ENCODE measurements at places on chromosomes 7 and 10.
A peak's percentile ranks its signal among the peaks of the same experiment; 100 is the strongest.

GRCh38 chr7:131792311-131792710 is 235.9 kb upstream of the PODXL start:
- no peak for DNase-seq

DNA sequence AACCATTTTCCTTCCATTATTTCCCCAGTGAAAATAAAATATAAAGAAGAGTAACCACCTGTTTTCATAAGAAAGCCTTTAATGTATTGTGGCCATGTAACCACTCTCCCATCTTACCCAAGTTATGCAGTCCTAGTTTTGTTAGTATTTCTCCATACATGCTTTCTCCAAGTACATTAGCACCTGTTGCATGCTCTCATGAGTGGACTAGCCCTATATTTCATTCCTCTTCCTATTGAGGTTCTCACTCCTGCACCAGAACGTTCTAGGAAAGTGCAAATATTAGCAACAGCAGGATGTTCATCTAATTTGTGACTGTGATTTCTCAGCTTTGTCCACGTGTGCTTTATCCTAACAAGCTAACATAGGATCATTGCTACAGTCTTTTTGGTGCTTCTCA is 155.1 kb upstream of the NPVF start:
- no peak for DNase-seq

- DNase-seq: no peak
Measured at GRCh38 chr10:33055625-33056024, 97.6 kb upstream of the ITGB1 start.

- DNase-seq: no peak
Measured at GRCh38 chr7:154342971-154343633, 290.9 kb downstream of the DPP6 start.

GRCh38 chr10:68553138-68553537 is 7.0 kb upstream of the TET1 start:
- no peak for DNase-seq

- DNase-seq: no peak
Measured at GRCh38 chr7:2012981-2013380, 219.8 kb downstream of the MAD1L1 start.

DNA sequence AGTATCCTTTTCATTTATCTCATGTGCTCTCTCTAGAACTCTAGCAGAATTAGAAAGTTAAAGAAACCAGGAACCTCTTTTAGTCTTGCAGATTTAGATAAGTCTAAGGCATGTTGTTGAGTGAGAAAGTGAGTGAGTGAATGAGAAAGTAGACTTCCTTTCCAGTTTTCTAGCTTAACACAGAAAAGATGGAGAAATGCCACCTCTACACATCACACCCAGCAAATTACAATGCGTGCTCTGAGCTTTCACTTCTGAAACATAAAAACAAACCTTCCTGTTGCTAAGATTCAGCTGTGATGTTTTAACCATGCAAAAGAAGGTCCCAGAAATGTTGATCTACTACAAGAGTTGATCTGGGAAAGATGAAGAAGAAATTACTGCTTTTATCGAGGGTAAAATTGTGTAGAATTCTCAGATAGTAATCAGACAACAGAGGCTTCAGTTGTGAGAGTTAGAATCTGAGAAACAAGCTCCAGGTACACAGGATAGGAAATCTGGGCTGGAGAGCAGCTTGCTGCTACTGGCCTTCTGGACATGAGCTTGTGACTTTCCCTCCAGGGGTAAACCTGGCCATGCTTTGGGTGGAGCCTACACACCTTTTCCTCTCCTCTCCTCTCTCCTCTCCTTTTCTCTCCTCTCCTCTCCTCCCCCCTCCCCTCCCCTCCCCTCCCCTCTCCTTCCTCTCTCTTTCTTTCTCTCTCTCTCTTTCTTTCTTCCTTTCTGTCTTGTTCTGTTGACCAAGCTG is 4.6 kb downstream of the CYP3A5 start:
- DNase-seq: no peak

DNA sequence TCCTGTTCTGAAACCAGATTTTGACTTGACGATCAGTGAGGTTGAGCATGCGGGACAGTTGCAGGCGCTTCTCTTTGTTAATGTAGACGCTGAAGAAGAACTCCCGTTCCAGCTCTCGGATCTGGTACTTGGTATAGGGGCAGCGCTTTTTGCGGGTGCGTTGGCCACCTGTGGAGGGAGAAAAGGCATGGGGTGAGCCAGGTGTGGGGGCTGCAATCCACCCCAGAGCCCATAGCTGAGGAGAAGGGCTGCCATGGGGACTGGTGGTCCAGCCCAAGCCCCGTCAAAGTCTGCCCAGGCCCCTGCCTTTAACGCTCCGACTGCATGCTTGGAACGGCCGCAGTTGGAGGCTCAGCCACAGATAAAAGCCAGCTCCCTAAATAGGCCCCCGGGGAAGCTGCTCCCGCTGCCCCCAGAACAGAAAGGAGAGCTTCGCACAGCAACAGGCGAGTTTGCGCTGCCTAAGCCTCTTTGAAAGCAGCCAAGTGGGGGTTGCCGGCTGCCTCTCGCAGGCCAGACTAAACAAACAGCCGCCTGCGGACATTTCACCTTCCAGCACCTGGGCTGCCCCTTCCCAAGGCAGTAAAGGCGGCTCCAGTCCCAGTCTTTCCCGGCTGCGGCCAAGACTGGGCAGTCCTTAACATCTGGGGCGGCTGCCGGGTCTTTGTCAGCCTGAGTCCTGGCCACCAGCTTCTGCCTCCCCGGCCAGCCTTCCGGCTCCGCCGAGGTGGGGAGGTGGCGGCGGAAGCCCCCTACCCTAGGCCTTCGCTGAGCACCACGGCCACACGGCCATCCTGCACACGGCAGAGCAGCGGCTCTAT is 2.0 kb downstream of the HOXA11 start:
- DNase-seq: no peak

DNA sequence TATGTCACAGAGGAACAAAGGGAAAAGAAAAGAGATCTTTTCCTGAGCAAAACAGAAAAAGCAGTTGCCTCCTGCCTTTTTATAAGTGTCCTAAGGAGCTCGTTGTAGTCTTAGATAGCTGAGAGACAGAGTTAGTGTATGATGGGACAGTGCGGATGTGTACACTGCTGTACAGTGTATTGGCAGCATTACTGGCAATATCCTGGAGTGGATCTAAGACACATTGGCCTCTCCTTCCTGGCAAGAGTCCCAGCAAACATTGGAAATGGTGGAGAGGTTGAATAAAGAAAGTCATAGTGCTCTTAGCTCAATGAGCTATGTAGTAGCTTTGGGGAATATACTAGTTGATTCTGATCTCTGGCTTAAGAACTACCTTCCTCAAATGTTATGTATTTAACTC is 22.7 kb downstream of the GARS1 start:
- DNase-seq: no peak

- DNase-seq: no peak
Measured at GRCh38 chr7:18445916-18446520, 49.5 kb upstream of the HDAC9 start.

DNA sequence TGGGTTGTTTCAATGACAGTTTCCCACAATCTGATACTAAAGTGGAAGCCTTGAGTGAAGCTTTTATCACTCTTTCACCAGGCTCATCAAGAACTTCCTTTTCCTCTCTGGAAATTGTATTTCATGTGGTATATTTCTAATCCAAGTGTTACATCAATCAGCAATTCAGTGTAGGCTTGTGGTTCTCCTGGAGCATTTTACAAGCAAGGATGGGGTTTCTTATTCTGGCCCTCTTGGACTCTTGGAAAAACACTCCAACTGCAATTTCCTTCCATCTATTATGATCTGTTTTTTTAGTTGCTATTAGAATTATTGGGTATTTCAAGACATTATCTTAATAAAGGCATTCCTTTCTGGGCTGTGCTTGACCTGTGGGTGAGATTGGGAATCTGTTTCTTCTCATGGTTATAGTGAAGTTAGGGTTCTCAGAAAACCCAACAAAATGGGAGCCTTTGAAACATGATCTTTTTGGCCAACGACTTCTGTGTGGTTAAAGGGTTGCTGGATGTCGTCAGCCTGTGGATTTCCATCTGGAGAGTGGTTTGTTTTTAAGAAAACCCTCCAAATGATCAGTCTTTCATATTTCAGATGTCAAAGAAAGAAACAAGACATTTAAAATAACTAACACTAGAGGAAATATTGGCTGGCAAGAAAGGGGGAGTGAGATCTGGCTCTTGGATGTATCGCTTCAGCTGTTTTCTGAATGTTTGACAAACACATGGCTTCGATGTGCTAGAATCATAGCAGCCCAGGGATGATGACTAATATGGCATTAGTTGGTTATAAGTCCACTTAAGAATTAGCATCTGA is 540.2 kb downstream of the LRMDA start:
- no peak for DNase-seq

DNA sequence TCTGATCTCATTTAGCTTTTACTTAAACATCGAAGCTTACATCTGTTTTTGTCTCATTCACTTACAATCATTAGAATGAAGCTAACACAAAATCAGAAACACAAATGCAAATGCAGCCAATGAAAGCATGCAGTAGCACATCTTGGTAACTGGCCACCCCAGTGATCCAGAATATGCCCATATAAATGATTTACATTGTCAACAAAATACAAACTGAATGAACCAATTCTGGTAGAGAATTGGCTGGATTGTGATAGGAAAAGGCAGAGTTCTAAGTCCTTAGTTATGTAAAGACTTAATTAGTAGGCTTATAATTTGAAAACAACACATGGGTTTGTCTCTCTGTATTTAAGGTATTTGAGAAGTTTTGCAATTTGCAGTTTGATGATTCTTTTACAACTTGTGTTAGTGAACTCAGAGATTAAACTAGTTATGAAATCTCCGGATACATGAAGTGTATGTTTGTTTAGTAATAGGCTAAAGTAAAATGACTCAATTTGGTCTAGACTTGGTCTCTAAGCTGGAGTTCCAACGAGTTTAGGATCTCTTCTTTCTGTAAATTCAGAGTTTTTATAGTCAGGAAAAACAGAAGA is 21.2 kb downstream of the TECTB start:
- peak; percentile 89 for DNase-seq

DNA sequence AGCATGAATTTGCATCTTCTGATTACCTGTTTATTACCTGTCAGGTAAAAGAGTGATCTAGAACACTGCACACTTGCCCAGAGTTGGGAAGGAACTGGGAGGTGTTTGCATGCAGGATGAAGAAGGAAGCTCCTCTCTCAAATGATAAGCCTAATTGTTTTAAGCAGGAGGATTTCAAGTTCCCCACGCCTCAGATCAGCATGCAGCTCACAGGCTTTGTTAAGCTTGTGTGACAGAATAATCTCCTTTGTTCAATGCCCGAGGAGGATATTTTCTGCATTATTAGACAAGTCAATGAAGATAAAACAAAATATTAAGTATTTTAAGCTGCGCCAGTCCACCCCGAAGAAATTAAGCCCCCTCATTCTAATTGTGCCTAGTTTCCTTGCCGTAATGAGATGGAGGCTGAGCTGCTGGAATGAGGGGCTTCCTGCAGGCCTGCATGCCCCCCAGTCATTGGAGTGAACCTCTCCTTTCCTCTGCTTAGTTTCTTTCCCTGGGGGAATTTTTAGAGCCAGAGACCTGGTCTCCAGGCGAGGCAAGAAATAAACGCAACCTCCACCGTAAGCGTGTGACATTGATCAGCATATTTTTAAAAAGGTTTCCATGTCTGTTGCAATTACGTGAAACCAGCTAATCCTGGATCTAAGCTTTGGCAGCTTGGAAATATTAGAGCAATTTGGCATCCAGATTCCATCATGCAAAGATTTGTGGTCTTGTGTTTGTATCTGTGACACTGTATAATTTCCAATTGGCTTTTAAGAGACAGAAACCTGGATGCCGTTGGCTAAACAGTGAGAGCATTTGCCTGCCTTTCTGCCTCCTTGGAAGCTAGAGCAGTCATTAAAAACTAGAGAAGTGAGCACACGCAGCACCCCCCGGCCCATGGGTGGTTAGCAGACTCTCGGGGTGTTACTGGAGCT is 376.0 kb downstream of the GALNT17 start:
- no peak for DNase-seq

- no peak for DNase-seq
Measured at GRCh38 chr7:23332910-23333612, 33.9 kb downstream of the MALSU1 start.

DNA sequence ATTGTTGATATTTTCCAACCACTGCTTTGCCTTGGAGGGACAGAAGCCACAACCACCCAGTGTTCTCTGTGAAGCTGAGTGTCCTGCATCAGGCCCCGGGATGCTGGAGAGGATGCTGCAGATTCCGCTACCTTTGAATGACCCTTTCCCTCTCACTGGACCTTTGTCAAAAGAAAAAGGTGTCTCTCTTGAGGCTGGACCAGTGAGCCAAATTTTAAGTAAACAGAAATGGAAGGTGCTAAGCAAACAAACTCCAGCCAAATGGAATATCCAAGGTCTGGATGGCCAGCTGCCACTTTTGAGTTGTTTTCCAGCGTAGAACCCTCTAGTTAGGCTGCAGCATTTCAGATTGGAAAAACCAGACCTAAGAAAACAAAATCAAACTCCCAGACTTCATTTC is 145.5 kb downstream of the TRIL start:
- no peak for DNase-seq

DNA sequence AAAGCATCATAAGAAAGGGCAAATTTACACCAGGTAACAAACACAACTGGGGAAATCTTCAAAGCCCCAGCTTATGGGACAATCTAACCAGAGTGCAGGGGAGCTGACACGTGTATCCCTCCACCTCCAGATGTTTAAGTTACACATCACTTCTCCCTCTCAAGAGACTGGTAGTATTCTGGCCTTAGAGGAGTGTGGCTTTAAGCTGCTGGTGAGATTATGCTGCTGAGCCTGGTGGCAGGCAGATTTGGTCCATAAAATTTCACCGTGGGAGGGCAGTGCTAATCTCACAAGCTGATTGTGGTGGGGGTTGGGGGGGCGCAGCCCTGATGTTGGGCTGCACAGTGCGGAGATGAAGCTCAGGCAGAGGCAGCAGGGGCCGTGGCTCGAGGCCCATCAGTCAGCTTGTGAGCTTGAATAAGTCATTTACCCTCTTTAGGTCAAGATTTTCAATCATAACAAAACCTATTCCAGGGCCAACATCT is 431.0 kb upstream of the GALNT17 start:
- no peak for DNase-seq

DNA sequence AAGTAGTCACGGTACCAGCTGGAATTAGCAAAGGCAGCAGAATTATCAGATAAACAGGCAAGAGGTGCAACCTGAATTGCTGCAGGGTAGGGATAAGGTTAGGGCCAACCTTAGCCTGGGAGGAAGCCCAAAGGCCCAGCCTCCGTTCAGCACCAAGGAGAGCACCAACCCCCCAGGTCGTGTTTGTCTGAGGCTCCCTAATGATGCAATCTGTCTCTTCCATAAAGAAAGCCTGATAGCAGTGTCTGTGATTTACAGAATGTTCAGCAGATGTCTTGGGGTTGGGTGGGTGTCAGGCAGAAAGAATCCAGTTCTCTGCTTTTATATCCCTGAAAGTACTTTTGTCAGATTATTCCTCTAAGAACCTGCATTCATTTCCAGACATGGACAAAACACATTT is 328.4 kb upstream of the AOAH start:
- peak; percentile 44 for DNase-seq

DNA sequence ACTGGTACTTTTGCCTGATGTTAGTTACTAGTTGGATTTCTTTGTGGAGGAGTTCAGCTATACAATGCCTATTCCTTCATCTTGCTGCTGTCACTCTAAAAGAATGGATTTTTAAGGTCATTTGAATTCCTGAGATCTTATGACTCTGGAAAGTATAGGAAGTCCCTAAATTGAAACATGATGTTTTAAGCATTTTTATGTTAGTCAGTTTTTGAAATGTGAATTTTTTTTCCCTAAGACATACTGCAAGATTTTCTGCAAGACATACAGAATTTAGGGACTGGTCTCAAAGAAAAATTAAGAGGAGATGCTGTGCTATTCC is 355.8 kb downstream of the SUGCT start:
- DNase-seq: no peak

All from HepG2 (cell line).